T-helper 22 cell (primary cell): ENCODE measurements at places on chromosomes 2 and 18.

DNA sequence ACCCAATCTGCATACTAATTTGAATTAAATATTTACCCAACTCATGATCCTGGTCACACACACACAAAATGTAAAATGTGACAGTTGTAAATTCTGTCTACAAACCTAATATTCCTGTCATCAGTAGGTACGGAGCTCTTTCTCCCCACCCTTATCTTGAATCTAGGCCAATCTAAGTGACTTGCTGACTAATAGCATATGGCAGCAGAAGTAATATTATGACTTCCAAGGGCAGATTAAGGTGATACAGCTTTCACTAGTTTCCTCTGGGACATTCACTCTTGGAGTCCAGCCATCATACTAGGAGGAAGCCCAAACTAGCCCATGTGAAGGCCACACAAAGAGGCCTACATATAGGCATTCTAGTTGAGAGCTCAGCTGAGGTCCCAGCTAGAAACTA is 89.4 kb downstream of the TMEM131 start:
- DNase-seq, result no peak

GRCh38 chr18:10128921-10129501 is 215.2 kb downstream of the VAPA start:
- no peak for DNase-seq

DNA sequence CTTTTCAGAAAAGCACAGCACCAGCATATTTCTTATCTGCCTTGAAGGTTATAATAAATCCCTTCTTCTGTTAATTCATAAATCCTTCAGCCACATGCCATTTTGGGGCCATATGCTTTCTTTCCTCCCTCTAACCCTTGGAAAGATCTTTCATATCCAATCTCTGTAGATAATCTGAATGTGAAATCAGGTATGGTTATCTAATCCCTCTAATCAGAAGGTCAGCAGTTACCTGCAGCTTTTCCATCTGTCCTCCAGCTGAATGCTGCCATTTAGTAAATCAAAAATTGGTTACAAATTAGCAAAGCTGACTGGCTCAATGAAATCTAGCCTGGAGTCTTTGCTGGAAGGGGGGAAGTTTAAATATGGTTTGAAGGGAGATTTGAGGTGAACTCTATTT is 230.5 kb downstream of the PIK3C3 start:
- DNase-seq, result no peak

DNA sequence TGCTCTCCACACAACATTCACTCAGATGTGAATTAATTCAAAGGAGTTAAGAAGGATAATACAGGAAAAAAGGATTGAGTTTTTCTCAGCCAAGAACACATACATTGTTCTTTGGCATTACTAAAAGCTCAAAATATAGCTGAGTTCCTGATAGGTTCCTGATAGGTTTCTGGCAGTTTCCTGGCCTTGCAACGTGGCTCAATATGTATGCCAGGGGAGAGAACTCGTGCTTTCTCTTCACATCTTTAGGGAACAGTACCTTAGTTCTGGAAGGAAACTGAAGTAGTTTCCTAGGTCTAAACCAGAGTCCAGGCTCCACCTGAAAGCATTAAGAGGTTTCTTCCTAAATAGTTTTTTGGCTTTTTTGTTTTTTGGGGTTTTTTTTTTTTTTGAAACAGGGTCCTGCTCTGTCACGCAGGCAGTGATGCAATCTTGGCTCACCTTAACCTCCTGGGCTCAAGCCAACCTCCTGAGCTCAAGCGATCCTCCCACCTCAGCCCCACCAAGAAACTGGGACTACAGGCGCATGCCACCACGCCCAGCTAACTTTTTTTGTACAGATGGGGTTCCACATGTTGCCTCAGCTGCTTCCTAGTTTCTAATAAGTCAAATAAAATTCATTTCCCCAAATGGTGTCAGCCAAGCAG is 42.8 kb downstream of the ESCO1 start:
- DNase-seq, result no peak

DNA sequence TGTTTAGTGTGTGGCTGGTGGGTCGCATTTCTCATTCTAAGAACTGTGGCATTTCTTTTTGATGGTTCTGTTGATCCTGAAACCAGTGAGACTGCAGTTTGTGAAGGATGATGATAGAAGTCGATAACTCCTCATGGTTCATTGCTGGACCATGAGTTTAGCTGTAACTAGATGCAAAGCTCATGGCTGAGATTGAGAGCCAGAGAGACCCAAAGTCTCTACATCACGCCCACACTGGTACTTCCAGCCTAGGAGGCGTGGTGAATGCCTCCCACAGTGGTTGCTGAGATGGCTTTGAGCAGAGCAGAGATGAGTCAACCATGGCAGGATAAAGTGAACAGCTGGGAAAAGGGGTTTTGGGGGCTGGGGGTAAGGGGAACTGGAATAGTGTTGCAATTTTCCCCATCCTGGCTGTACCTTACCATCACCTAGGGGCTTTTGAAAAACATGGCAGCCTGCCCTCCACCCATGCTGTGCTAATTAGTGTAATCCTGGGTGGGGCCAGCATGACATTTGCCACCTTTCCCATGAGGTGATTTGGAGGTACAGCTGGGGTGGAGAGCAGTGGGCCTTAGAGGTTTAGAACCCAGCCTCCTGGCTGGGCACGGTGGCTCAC is 24.1 kb downstream of the INPP4A start:
- no peak for DNase-seq

DNA sequence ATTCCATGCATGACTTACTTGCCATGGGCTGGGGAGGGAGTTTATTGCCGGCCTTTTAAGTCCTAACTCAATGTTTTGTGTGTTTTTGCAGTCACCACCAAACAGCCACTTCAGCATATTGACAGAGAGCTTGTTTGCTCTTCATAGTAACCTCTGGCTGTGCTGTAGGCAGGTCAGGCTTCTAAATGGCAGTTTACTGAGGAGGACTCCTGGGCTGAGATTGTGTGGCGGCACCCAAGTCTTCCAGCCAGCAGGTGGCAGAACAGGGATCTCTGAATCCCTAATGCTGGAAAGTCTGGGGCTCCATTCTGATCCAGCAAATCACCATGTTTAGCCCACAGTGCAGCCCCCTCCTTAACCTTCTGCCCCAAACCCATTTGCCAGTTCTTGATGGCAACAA is 121.2 kb downstream of the CAPN13 start:
- no peak for DNase-seq

- DNase-seq, result no peak
These were observed 127.4 kb downstream of the VAPA start for GRCh38 chr18:10041180-10041579.

GRCh38 chr2:146734042-146734820 is 1110.6 kb upstream of the ACVR2A start:
- DNase-seq, result no peak

- DNase-seq, result no peak
These were observed 668.3 kb downstream of the IRS1 start for GRCh38 chr2:226131299-226131784.

GRCh38 chr2:159010340-159010739 is 41.9 kb downstream of the TANC1 start:
- no peak for DNase-seq

DNA sequence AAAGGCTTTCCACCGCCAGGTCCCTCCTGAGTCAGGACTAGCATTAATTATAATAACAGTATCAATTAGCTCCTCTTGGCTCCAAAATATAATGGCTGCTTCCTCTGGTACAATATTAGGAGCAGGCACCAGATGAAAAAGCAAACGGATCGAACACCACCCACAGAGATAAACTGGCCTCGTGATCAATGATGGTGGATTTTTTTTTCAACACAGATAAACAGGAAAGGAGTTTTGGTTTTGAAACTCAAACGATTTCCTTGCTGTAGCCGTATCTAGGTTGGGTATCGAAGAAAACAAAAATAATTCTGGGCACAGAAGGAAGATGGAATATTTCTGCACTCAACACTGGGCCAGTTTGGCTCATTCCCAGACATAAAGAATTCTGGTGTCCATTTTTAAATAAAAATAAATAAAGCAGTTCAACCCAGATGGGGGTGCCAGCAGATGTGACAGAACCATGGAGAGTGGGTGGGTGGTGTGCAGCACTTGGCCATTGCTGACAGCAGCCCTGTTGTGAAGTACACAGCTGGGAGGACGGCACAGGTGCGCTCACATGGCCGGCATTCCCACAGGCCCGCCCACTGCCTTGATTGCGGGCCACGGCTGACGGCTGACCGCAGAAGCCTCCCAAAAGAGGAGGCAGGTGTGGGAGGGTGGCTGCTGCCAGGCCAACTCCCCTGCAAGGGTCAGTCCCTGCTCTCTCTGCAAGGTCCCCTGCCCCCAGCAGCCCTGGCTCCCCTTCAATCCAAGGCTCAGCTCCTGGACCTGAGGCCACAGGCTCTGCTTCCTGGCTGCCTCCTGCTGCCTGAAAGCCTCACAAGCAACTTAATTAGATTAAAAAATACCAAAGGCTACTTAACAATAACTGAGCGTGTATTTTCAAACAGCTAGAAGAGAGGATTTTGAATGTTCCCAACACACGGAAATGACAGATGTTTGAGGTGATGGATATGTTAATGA is 351.9 kb upstream of the ID2 start:
- no peak for DNase-seq

DNA sequence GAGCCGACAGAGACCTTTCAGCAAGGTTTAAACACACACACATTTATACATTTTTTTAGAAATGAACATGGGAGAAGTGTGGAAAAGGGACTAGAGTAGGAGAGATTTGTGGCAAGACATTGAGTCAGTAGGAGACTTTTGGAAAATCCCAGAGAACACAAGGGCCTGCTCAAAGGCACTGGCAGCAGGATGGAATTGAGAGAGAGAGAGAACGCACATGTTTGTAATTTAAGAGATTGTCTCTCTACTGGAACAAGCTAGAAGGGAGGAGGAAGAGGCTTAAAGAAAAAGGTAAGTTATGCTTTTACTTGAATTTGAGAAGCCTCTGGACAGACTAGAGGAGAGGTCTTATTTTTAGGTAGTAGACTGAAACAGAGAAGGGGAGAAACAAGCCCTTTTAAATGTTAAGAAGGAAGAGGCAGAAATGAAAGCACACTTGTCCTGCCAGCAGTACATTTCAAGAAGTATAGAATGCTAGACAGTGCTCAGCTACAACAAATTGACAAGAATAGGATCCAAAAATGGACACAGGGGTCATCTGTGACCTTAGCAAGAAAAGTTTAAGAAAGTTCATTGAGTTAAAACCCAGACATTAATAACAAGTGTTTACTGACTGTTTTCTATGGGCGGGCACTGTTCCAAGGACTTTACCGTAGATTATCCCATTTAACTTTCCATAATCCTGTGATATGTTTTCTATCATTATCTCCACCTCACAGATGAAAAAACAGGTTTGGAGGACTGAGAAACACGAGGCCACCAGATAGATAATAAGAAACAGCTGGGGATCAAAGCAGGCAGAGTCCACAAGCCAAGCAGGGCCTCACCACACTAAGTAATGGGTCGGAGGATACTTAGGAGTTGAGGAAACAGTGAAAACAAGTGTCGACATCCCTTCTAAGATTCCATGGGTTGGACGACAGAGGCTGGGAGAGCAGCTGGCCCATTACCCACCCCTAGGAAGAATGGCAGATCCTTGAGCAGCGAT is 306.5 kb upstream of the NRP2 start:
- no peak for DNase-seq

GRCh38 chr2:21438949-21439348 is 315.2 kb downstream of the TDRD15 start:
- no peak for DNase-seq

GRCh38 chr2:235779444-235779896 is 285.6 kb downstream of the AGAP1 start:
- no peak for DNase-seq

DNA sequence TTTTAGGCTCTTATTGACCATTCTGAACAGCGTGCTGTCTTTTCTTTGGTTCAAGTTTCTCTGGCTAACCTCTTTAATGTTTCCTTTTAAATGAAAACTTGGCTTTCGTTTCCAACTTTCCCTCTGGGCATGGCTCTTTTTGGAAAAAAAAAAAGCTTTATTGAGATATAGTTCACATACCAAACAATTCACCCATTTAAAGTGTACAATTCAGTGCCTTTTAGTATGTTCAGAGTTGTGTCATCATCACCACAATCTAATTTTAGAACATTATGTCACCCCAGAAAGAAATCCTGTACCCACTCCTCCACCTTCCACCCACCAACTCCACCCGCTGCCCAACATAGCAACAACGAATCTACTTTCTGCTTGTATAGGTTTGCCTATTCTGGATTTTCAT is 322.4 kb downstream of the ADCYAP1 start:
- no peak for DNase-seq
